NCI-H526 treated with DMSO at 0.1 percent for 48 hours (cell line): ENCODE measurements at places on chromosomes 13 and 19.
A peak's percentile ranks its signal among the peaks of the same experiment; 100 is the strongest.

- no peak for DNase-seq
Observed at GRCh38 chr13:112697756-112698655, 8.2 kb downstream of the ATP11A start.

- DNase-seq, result peak; percentile 59
Observed at GRCh38 chr13:49669735-49670309, 21.5 kb downstream of the EBPL start.

DNA sequence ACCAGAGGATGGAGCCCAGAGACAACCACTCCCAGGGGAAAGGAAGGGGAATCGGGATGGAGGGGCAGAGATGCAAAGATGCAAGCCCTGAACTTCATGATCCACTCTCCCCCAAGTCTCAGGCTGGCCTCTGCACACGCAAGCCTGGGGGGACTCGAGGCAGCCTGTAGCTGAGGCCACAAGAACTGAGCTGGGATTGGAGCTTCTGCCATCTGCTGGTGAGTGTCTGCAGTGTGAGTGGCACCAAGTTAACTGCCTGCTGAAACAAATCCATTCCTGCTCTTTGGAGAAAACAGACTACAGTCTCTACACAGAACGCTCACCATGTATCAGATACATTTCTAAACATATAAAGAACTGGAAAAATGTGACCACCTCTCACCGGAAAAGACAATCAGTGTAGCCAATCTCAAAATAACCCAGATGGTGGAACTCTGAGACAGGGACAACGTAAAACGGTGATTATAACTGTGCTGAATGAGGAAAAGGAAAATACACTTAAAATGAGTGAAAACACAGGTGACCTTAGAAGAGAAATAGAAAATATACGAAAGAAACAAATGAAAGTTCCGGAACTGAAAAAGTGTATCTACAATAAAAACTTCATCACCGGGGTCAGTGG, 62.1 kb downstream of the KLF2 start:
- no peak for DNase-seq

GRCh38 chr19:19672816-19673215, 4.2 kb downstream of the ZNF101 start:
- no peak for DNase-seq

- DNase-seq, result peak; percentile 86
Observed at GRCh38 chr13:91346850-91347201, 661 bp upstream of the MIR17HG start.

GRCh38 chr13:66855131-66855530, 375.0 kb downstream of the PCDH9 start:
- DNase-seq, result no peak

DNA sequence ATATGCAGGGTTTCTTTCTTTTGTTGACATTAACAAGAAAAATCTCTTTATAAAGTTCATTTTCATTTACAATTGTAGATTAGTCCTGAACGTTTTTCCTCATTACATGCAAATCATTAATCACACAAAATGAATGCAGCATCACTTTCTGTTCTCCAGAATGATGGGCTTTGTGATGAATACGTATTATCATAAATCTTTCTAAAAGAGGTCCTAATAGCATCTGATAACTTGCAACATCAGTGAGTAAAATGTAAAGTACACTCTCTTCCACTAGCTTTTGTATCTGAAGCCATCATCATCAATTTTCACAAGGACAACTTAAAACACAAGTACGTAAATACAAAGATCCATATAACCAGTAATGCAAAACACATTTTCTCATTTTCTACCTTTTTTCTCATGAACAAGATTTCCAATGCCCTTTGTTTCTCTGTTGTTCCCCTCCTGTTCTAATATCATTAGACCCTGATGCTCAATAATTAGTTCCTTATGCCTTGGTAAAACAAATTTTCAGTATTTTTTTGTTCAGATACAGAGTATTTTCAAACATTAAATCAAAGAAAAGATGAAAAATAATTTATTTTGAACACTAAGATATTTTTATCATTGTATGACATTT, 437.4 kb upstream of the MIR17HG start:
- DNase-seq, result no peak

DNA sequence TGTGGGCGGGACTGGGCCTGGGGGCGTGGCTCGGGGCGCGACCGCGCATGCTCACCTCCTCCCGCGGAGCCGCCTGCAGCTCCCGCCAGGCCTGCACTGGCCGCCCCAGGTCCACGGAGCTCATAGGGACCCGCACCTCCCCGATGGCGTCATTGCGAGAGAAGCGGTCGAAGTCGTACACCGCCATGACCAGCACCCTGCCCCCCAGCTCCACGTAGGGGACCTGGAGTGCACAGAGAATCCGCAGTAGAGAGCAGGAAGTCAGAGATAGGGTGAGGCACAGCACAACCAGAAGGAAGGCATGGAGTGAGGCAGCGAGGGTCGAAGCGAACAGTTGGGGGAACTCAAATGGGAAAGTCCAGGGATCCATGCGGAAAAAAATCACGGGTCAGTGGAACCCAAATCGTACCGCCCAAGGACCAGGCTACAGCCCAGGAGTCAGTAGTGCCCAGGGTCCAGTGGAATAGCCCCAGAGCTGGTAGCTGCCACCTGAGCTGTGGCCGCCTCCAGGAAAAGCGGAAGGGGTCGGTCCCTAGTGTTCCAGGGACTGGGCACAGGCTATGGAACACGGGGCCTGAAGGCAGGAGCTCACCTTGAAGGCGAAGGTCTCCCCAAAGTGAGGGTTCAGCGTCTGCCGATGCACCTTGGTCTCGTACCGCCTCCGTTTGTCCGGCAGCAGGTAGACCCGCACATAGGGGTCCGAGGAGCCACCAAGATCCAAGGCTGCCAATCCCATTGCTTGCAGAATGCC, 4.8 kb downstream of the SYT5 start:
- peak; percentile 39 for DNase-seq

- DNase-seq, result no peak
Observed at GRCh38 chr13:111388851-111389500, 68.5 kb downstream of the TEX29 start.
